ENCODE measurements at places on chromosomes 13 and 19.

- DNase-seq, result no peak
Observed at GRCh38 chr13:64164435-64164834, 2748.8 kb upstream of the PCDH20 start.

DNA sequence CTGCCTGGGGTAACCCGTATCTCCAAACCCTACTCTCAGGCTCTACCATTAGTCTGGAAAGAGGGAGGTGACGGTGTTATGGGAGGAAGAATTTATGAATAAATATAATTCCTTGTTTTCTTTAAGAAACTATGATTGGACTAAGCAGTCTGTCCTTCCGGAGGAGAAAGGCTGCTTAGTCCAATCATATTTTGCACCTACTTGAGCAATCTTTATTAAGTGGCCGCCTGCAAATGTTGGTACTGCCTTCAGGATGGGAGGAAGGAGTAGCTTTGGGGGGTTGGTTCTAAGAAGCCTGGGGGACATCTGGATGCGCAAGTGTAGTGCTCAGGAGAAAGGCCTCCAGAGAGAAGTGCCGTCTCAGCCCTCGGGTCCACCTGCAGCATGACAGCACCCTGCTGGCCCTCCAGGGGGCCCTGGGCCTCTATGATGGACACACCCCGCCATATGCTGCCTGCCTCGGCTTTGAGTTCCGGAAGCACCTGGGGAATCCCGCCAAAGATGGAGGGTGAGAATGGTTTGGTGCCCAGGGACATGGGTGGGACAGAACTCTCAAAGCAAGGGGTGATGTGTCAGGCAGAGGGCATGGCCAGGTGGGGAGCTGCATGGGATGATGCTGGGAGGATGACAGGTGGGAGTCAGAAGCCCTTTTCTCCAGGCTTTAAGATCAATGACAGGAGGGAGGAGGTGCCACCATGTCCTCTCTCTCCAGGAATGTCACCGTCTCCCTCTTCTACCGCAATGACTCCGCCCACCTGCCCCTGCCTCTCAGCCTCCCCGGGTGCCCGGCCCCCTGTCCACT, 4.1 kb downstream of the ACP4 start:
- peak; percentile 90 for DNase-seq

GRCh38 chr13:90445179-90445578, 902.3 kb upstream of the MIR17HG start:
- no peak for DNase-seq

- DNase-seq, result no peak
Observed at GRCh38 chr19:36987091-36987490, 71.0 kb downstream of the ZNF568 start.

GRCh38 chr19:48500830-48501493, 10.7 kb downstream of the LMTK3 start:
- no peak for DNase-seq

DNA sequence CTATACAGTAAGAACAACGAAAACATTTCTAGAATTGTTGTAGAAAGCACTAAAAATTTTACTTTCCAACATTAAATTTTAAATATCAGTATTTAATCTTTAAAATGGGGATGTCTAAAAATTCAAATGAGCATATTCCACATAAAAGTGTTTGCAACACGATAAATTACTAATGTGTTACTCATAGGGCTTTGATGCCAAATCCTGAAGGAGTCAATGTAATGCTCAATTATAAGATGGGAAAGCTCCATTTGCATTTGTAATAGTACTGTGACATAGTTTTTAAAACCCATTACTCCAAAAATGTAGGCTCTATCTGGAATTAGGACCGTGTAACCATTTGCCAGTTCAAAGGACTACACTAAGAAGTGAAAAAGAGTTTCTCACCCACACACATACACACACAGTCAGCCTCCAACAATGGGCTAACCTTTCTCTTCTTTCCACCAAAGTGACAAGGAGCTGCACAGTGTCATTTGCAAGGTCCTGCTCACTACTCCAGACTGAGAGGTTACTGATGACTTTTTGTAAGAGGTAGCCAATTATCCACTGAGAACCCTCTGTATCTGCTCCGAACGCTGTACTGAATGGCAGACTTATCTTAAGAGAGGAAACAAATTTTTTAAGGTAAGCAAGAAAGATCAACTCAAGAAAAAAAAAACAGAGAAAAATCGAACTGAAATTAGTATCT, 26.1 kb upstream of the EEF1AKMT1 start:
- no peak for DNase-seq

- no peak for DNase-seq
Observed at GRCh38 chr13:27979001-27979643, 9.4 kb downstream of the URAD start.

- no peak for DNase-seq
Observed at GRCh38 chr13:33202644-33203169, 82.8 kb downstream of the STARD13 start.

DNA sequence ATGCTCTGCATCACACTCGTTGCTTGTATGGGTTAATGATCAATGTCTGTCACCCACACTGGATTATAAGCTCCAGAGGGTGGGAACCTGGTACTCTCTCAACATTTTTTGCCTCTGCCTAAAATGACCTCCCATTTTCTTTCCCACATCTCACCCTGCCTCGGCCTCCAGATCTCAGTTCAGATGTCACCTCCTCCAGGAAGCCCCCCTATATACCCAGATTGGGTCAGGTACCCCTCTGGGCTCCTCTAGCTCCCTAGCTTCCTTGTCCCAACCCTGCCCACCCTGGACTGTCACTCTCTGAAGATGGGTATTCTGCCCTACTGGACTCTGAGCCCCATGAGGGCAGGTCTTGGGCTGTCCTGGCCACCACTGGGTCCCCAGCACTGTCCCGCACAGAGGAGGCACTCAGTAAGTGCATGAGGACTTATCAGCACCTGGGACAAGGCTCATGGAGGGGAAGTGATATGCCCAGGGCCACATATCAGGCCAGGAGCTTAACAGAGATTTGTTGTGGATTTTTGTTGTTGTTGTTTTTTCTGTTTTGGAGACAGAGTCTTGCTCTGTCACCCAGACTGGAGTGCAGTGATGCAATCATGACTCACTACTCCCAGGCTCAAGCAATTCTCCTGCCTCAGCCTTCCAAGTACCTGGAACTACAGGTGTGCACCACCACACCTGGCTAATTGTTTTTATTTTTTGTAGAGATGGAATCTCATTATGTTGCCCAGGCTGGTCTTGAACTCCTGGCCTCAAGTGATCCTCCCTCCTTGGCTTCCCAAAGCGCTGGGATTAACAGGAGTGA, 23.8 kb downstream of the PRKD2 start:
- no peak for DNase-seq

- DNase-seq, result no peak
Observed at GRCh38 chr13:99347911-99348451, 40.8 kb upstream of the GPR183 start.

DNA sequence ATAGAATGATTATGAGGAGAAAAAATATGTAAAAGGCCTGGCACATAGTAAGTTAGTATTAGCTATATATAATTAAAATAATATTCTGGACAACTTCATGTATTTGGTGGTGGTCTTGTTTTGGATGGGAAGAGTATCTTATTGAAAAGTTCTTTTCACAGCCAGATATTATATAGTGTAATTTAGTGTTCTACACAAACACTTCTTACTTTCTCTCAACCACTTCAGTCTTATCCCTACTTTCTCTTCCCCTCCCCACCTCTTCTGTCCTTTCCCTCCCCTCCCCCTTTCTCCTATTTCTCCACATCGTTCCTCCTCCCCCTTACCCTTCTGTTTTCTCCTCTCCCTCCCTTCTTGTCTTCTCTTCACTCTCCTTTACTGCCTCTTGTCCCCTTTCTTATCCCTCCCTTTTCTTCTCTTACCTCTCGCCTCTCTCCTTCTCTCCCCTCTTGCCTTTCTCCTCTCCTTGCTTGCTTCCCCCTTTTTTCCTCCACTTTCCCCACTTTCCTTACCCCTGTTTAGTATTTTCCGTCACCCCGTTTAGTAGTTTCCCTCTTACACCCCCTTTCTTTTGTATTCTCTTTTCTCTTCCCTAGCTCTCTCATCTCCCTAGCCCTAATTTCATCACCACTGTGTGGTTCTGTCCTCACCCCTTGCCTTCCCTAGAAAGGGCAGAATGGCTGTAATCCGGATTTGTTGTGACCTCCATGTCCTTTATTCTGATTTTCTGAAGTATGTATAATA, 107.2 kb upstream of the MLNR start:
- no peak for DNase-seq

DNA sequence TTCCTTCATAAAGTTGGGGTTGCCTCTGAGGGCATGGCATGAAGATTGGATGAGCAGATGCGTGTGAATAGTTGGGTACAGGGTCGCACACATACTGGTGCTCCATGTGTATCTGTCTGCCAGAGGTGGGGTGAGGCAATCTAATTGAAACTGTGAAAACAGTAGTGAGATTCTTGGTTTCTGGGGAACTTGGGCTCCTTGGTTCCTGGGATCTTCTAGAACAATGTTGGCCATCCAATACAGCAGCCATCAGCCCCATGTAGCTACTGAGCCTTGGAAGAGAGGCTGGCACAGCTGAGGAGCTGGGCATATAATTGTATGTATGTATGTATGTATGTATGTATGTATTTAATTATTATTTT, 616 bp downstream of the FCHO1 start:
- DNase-seq, result peak; percentile 31

DNA sequence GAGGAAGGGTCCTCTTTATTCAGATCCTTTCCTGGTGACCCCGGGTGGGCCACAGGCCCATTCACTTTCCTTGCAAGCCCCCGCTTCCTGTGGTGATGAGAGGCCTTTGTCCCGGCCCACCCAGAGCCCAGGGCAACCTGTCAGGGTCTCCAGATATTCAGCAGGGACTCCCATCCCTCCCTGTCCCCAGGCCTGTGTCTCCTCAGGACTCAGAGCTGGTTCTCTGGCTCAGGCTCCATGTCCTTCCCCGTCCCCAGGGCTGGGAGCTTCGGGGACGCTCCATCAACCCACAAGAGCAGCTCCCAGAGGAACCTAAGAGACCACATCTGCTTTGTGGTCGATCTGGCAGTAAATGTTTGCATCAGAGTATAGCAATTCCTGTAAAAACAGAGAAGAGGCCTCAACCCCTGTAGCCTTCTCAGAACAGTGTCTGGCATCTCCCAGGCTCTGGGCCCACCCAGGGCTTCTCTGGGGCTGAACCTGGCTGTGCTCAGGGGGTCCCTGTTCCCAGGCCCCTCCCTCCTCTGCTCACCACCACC, 7.8 kb downstream of the CEACAM4 start:
- no peak for DNase-seq

- DNase-seq, result no peak
Observed at GRCh38 chr13:31172001-31172400, 10.3 kb upstream of the HSPH1 start.

DNA sequence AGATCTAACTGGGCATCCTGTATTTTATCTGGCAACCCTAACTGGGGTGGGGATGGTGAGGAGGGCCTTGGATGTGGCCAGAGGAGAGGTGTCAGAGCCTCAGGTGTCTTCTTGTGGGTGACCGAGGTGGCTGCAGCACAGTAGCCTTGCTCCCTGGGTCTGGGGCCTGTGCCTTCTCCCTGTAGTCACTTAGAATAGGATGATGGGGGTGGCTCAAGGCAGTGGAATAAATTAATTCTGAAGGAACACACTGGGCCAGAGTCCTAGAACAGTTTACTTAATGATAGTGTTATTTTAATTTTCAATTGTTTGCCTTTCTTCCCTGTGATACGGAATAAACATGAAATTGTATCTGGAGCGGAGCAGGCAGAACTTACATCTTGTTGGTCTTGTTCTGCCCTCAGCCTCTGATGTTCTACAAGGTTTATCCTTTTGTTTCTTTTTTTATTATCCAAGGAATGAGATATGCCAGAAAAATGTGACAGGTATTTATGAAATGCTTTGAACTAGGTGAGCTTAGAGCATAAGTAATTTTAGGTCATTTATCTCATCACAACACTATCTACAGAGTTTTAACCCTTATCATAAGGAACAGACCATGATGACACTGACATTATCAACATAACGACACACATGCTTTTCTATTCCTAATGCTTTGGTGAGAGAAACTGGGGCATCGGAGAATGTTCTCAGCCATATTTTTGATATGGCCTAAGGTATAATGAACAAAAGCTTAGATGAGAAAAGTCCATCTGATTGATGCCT, 51.4 kb downstream of the LRCH1 start:
- no peak for DNase-seq

DNA sequence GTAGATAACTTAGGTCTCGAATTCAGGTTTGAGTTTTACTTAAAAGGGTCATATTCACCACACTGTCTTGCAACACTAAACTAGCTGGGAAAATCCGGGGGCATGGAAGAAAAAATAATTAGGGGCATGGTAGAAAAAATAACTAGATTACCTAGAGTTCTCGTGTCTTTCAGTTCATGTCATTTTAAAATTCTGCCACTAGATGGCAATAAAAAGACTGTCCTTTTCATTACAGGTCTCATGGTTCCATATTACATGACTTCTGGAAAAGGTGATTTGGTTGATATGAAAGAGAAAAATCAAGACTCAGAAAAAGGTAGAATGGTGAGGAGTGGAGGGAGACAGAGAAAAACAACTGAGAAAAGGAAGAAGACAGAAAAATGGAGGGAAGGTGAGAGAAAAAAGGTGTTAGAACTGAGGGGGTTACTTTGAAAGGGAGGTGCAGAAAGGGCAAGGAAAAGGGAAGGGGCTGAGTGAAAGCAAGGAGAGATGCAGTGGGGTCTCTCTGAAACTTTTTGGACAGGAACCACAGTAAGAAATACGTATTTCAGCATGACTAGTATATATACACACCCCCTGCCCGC, 299.0 kb downstream of the KLF12 start:
- DNase-seq, result peak; percentile 28

DNA sequence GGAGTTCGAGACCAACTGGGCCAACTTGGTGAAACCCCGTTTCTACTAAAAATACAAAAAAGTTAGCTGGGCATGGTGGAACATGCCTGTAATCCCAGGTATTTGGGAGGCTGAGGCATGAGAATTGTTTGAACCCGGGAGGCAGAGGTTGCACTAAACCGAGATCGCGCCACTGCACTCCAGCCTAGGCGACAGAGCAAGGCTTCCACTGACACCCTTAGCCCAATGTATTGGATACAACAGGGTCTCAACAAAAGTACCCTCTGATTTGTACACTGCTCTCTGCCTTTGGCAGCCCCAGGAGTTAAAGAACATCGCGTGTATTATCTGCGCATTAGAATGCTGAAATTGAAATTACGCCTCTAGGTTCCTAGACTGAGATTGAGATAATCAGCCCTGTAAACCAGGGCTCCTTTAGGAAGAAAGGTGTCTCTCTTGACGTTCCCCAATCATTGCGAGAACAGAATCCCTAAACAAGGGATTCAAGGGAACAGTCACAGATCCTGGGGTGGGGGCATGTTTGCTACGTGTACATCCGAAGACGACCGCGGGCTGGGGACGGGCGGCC, 21.9 kb downstream of the IPO5 start:
- DNase-seq, result no peak

DNA sequence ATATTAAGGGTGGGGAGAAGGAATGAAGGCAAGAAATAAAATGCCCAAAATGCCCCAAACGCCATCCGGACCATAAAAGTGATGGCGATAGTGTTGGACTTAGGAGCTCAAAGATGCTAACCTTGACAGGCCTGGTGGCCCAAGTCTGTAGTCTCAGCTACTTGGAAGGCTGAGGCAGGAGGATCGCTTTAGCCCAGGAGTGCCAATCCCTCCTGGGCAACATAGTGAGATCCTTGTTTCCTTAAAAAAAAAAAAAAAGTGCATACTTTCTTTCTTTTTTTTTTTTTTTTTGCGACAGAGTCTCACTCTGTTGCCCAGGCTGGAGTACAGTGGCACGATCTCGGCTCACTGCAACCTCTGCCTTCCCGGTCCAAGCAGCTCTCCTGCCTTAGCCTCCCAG, 32.0 kb upstream of the MRI1 start:
- no peak for DNase-seq

GRCh38 chr13:84497613-84498012, 615.3 kb upstream of the SLITRK1 start:
- no peak for DNase-seq
